NT2/D1 (cell line): ENCODE measurements at places on chromosomes 4 and X.
A peak's percentile ranks its signal among the peaks of the same experiment; 100 is the strongest.

GRCh38 chrX:52363247-52363883 lies 5.5 kb upstream of the XAGE2 start:
- DNase-seq, result no peak

- DNase-seq, result no peak
These were observed 117.8 kb upstream of the NKX1-1 start for GRCh38 chr4:1523907-1524636.

- DNase-seq, result no peak
These were observed 1.4 kb upstream of the RPS6KA3 start for GRCh38 chrX:20267931-20268701.

DNA sequence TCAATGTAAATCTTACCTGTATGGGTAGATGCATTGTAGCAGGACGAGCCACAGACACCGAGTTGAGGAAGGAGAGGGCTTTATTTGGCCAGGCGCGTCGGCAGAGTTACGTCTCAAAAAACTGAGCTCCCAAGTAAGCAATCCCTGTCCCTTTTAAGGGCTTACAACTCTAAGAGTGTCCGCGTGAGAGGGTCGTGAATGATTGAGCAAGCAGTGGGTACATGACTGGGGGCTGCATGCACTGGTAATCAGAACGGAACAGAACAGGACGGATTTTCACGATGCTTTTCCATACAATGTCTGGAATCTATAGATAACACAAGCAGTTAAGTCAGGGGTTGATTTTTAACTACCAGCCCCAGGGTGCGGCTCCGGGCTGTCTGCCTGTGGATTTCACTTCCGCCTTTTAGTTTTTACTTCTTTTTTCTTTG lies 524.9 kb upstream of the HTR2C start:
- DNase-seq, result no peak

GRCh38 chr4:151485541-151486131 lies 76.7 kb downstream of the FHIP1A start:
- DNase-seq, result peak; percentile 16

GRCh38 chrX:47611926-47612325 lies 7.7 kb downstream of the SYN1 start:
- DNase-seq, result no peak

DNA sequence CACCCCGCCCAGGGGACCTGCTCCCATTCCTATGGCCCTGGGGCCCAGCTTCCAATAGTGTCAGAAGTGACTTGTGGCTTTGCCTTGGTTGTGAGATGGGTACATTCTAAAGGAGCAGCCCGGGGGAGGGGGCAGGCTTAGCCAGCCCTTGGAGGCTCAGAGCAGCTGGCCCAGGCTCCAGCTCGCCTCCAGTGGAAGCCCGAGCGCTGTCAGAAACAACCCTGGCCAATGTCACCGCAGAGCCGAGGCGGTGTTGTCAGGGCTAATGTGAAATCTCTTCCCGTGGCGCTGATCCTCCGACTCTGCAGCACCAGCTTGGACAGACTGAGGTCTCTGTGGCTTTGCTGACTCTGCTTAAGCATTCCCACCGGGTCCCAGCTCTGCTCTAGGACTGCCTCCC lies 29.2 kb upstream of the ZNF81 start:
- DNase-seq, result no peak

DNA sequence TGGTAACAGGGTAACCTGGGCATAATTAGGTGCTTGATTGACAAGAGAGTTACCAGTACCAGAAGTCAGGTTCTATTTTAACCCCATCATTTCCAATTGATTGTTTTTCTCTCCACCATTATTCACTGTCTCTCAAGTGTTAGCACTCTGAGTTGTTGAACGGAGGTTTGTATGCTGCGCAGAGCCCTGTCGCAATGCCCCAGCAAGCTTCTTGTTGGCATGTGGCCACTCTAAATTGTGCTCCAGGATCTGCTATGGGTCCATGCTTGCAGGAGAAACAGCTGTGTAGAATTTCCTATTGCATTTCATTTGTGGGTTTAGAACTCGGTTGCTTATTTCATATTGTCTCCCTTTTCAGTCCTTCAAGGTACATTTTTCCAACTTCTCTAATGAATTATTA lies 98.2 kb downstream of the KLHL8 start:
- DNase-seq, result no peak

GRCh38 chr4:75643651-75644050 lies 13.3 kb upstream of the CDKL2 start:
- no peak for DNase-seq

DNA sequence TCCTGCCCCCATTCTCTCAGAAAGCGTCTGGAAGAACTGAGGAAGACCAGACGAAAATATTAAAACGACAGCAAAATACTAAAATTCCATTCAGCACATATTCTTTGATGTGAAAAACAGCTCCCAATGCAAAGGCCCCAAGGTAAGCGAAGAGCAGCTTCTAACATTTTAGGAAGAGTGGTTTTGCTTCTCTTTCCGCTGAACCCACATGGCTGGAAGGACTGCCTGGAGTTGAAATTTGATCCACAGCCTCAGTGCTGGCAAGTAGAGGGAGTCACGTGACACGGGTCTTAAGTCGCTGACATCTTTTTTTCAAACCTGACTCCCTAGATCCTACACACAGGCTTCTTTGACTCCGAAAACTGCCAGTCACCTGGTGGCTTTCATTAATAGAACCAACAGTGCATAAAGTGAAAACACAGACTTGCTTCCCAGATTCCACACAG lies at the start of gene FAM13A:
Gene FAM13A, minus strand, starts transcription at position 233 of the 446 bp plus-strand sequence. Its CDS starts 221 bp downstream, at position 12.
- peak; percentile 89 for DNase-seq

DNA sequence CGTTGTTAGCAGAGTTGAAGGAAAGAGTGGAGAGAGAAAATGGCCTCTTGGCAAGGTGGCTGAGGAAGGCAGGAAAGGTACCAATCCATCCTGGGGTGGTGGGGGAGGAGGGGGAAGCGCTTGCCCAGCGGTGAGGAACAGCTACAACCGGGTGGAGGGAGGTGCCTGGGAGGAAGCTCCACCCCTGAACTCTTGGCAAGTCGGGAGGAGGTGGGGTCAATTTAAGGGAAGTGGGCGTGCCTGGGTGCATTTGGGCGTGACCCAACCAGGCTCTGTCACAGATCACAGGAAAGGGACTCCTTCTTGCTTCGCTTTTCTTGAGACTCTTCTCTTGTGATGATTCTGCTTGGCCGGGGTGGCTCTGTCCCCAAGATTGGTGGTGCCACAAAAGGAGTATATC lies 41.7 kb downstream of the BCORL1 start:
- DNase-seq, result peak; percentile 15

GRCh38 chr4:85933291-85933640 lies 426.6 kb downstream of the MAPK10 start:
- no peak for DNase-seq

DNA sequence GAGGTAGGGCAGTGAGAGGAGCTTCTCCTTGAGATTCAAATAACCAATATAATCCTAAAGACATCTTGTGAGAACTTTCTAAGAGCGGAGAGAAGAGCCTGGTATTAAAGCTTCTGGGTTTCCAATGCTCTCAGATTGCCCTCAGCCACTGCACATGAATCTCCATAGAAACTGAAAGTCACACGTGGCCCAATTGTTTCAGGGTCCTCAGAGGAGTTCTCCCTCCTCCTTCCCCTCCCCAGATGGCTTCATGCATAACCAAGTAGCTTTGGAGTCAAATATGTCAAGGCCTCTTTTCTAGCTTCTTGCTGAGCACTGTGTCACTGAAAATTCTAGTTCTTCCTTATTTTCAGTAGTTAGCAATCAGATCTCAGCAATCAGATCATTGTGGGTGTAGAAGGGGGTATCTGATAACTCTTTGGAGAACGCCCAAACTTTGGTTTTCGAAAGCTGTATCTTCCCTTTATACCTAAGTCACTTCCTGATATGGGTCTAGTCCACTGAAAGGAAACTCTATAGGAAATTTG lies 2.2 kb downstream of the BTK start:
- no peak for DNase-seq

GRCh38 chrX:48472851-48473703 lies 2.9 kb upstream of the FTSJ1 start:
- DNase-seq, result no peak

DNA sequence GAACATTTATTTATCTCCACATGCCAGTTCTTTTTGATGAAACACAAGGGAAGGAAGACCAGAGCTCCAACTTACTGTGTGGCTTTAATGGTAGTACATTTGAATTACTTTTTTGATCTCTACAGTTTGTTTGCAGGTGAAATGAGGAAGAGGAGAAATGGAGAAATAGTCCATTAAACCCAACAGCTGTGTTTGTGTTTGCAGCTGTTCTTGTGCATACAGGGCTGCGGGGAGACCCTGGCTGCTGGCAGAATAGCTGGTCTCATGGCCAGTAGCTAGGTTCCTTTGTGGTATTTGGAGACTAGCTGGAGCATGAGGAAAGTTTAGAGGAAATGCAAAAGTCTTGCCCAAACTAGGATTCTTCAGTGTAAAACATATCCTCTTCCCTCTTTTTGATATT lies 374.8 kb downstream of the GPAT3 start:
- DNase-seq, result no peak

- DNase-seq, result no peak
These were observed 47.6 kb upstream of the NEUROG2 start for GRCh38 chr4:112563431-112564200.
